ENCODE measurements at places on chromosomes 4 and X.

GRCh38 chrX:397575-397974 is 10.9 kb upstream of the PPP2R3B start:
- DNase-seq = no peak

GRCh38 chr4:113469926-113470325 is 291.6 kb downstream of the CAMK2D start:
- DNase-seq = no peak

DNA sequence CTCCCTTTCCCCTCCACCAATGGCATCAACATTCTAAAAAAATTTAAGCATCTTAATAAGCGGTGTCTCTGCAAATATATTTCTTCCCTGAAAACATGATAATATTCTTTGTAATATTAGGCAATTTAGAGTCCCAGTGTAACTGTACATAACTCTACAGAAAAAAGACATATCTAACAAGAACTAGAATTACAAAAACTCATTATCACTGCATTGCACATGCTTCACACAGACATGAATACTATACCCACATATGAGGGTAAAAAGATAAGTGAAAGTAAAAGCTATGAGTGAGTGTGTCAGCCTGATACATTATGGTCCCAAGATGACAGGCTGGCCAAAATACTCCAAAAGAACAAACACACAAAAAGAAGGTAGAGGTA is 2.4 kb upstream of the FGB start:
- no peak for DNase-seq

GRCh38 chrX:16215660-16216059 is 48.4 kb downstream of the MAGEB17 start:
- DNase-seq = no peak

- DNase-seq = no peak
Measured at GRCh38 chr4:2428496-2429213, 9.9 kb downstream of the CFAP99 start.

- no peak for DNase-seq
Measured at GRCh38 chr4:176469546-176469945, 149.8 kb downstream of the SPCS3 start.

DNA sequence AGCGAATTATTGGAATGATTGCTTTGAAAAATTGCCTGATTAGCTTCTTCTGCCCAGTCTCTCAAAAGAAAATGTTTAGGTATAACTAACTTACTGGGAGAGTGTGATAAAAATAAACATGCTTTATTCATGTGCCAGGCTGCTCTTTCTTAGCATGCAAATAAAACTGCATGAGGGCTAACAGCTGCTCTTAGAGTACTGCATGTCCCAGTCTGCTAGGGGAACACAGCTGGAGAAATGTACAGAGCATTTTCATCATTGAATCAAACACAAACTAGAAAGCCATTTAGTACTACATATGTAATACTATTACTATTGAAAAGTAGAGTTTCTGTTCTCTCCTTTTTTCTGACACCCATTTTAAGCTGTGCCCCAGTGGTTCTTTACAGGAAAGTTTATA is 726.0 kb downstream of the GRID2 start:
- DNase-seq = no peak

DNA sequence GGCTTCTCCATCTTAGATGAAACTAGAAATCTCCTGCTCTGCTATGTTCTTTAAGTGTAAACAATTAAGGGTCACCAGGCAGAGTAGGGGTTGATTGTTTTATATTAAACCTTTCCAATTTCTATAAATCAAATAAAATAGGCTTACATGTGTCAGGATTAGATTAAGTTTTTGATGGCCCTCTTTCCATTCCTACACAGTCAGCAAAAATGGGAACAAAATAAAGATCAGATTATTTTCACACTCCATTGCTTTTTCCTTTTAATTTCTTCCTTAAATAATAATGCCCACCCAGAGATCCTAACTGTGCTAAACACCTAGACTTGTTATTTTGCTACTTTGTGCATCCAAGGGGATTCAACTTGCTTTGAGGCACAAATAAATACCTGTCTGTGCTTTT is 381.4 kb upstream of the MAGEB16 start:
- no peak for DNase-seq

DNA sequence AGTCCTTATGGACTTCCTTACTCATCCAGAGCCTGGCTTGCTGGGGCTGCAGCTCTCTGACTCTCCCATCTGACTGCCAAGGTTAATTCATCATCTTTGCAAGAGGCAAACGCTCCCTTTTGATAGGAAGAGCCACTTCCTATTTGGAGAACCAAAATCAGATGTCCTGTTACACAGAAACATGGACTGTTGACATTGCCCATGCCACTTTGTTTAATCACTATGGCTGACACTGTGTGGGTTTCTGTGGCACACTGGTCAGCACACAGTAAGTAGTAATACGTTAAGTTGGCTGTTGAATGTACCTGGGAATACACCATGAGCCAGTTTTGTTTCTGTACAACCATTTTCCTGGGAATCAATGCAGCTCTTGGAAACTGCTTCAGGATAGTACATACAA is 45.1 kb upstream of the TMEM33 start:
- DNase-seq = no peak

DNA sequence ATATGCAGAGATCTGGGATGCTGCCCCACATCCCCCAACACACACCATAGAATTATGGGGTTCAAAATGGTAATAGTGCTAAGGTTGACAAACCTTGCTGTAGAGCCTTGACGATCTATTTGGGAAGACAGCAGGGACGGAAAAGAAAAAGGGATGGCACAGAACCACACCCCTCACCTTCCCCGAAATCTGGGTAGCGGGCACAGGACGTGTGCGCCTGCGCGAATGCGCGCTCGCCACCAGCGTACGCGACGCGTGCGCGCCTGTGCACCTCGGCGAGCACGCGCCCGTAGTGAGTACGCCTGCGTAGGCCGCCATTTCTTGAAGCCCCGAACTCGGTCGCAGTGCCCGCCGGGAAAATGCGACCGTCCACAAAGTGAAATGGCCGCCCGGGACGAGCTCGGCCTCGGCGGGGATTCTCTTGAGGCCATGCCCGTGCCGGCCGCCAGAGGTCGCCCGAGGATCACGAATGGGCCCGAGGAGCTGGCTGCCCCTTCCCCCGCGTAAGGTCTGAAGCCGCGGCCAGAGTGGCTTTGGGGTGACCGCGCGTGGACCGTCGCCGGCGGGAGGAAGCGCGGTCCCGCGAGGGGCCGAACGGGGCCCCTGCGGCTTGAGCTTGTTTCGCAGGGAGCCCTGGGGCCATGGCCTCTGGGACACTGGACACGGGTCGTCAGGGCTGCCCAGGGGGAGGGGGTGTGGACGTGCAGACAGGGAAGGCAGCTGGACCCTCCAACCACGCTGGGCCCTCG is 43.6 kb downstream of the ZNF185 start:
- DNase-seq = peak; percentile 91

- DNase-seq = no peak
Measured at GRCh38 chr4:117900832-117901231, 133.5 kb upstream of the NDST3 start.

- no peak for DNase-seq
Measured at GRCh38 chr4:102735582-102735981, 25.2 kb downstream of the MANBA start.

DNA sequence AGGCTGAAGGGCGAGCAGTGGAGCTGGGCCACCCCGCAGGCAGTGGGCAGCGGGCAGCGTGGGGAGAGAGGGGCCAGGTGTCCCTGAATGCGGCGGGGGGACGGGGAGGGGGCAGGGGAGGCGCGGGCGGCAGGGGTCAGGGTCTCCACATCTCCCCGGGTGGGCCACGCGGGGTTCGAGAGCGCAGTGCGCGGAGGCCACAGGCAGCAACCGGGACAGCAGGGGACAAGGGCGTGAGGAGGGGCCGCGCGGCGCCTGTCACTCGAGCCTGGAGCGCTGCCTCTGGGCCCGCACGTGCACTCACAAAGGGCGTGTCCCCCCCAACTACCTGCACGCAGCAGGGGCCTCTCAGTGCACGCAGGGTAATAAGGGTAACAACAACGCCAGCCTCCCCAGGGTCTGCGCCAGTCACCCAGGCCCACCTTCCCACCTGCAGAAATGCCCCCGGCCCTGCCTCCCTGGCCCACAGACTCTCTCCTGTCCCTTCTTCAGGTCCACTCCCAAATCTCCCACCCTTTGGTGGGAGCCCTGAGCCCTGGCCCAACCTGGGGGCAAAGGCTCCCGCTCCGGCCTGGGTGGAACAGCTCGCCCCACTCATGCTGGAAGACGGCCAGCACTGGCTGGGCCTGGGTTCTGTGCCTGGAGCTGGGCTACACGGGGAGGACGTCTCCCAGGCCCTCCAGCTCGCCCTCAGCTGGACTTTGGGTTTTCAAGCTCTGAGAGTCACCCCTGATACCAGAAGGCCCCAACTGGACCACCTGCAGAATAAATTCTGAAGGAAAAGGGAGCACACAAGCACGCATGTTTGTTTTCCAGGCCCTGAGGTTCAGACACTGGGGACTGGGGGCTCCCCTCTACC is 53.2 kb downstream of the ZFYVE28 start:
- DNase-seq = no peak

DNA sequence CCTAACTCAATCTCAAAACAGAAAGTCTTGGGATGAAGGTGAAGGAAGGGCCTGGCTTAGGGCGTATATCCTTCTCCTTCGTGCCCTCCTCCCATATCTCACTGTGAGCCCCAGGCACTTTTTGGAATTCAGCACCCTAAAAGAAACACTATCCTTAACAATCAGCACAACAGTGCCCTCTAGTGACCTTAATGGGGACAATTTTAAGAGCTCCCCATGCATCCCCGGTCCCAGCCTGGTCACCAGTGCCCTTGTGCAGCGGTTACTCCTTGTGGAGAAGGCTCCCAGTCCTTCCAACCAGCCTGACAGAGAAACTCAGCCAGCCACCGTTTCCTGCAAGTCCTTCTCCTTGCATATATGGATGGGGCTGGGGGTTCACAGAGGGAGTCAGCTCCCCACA is 4.2 kb downstream of the PAK3 start:
- peak; percentile 56 for DNase-seq

DNA sequence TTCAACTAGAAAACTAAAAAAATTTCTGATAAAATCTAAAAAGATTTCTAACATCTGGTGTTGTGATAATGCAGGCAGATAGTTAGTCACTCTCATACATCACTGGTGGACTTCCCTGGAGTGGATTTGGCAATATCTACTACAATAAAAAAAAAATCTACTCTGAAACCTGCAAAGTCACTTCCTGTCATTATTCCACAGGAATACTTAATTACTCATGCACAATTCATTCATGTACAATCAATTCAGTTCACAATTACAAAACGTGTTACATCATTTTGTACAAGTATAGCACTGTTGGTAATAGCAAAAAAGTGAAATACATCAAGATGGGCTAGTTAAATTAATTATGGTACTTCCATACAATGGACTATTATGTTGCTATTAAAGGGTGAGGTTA is 16.5 kb upstream of the RHOH start:
- no peak for DNase-seq

- DNase-seq = no peak
Measured at GRCh38 chr4:14117575-14118238, 490.2 kb upstream of the BOD1L1 start.

GRCh38 chr4:120005076-120005475 is 61.6 kb downstream of the MAD2L1 start:
- DNase-seq = no peak

- no peak for DNase-seq
Measured at GRCh38 chr4:173076903-173077634, 91.5 kb upstream of the GALNT7 start.

DNA sequence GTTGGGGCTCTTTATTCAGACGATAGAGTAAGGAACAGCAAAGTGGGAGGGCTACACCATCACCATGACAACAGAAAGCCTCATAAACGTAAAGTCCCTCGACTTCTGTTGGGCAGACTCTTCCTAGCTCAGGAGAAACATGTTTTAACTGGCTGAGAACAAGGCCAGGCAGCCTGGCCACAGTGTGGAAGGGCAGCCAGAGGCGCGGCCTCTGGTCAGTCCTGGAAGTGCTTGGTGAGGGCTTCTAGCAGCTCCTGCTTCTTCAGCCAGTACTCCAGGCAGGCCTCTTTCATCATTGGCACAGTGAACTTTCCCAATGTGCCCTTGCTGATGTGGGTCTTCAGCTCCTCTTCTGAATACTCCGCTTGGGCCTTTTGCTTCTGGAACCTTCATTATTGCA is 690.9 kb downstream of the PCDH19 start:
- DNase-seq = peak; percentile 0

- no peak for DNase-seq
Measured at GRCh38 chr4:99824070-99824599, 7.5 kb downstream of the DAPP1 start.

DNA sequence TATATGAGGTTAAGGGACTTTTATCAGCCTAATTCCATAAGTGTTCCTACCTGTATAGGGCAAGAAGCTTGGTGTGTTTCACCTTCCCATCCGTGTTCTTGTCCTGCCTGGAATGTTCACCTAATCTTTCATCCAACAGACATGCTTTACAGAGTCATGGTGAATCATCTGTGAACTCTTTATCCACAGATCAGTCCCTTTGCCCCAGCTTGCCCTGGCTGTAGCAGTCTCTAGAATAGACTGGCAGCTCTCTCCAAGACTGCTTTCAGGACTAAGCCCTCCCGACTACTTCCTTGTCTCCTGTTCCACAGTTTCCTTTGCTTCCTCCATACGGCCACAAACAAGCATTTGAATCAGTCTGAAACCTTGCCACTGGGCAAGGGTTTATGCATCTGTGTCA is 177.9 kb upstream of the IL15 start:
- no peak for DNase-seq

- DNase-seq = no peak
Measured at GRCh38 chrX:151478058-151478457, 81.1 kb downstream of the VMA21 start.

DNA sequence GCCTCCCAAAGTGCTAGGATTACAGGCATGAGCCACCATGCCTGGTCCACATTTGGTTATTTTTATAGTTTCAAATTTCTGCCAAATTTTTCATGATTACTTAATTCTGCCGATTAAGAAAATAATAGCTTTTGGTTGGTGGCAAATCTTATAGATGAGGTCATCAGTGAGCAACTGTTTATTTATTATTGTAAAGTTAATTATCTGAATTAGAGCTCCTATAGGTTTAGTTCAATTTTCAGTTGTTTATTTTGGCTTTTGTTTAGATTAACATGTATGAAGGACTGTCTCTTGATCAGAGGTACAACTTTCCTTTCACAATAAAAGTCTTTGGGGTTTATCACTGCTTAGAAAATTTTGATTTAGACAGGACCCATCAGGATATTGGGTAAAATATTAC is 262.2 kb downstream of the SLC7A11 start:
- no peak for DNase-seq

- DNase-seq = no peak
Measured at GRCh38 chr4:2806390-2807355, 13.8 kb downstream of the SH3BP2 start.

DNA sequence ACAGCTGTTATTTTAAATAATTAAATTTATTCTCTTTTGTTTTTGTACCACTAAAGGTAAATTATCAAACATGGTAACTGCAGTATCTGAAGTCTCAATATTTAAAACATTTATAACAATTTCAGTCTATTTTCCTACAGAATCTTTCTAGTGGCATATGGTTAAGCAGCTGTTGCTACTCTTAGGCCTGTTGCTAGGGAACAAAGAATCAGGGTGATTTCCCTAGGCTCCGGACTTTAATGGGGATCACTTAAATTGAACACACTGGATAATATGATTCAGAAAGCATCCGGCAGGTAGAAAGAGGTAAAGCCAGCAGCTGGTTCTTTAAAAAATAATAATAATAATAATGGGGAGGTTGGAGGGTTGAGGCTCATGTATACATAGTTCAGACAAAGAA is 17.6 kb downstream of the FBXO8 start:
- DNase-seq = no peak

All from SK-MEL-5 (cell line).